ENCODE measurements at places on chromosomes 7 and 10.

- no peak for DNase-seq
Measured at GRCh38 chr10:108545921-108546320, 1377.4 kb downstream of the XPNPEP1 start.

GRCh38 chr7:54664235-54665228, 94.5 kb downstream of the SEC61G start:
- DNase-seq = peak; percentile 11

DNA sequence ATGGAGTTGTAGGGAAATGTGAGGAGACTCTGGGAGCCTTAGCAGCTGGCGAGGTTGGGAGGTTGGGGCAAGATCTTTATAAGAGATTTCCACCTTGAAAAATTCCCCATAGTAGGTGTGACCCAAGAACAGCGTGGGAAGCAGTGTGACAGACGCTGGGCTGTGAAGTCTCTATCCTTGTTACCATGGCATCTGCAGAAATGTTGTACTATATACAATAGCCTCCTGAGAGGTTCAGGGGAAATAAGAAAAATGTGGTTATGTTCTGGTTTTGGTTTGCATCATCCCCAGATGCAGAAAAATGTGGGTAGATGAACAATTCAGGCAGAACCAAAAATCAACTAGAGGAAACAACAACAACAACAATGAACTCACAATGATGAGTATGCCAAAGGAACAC, 498.6 kb downstream of the SH2D4B start:
- DNase-seq = peak; percentile 71

GRCh38 chr10:110162741-110163145, 44.7 kb upstream of the MXI1 start:
- DNase-seq = no peak

- no peak for DNase-seq
Measured at GRCh38 chr10:19310066-19310465, 261.5 kb downstream of the MALRD1 start.

DNA sequence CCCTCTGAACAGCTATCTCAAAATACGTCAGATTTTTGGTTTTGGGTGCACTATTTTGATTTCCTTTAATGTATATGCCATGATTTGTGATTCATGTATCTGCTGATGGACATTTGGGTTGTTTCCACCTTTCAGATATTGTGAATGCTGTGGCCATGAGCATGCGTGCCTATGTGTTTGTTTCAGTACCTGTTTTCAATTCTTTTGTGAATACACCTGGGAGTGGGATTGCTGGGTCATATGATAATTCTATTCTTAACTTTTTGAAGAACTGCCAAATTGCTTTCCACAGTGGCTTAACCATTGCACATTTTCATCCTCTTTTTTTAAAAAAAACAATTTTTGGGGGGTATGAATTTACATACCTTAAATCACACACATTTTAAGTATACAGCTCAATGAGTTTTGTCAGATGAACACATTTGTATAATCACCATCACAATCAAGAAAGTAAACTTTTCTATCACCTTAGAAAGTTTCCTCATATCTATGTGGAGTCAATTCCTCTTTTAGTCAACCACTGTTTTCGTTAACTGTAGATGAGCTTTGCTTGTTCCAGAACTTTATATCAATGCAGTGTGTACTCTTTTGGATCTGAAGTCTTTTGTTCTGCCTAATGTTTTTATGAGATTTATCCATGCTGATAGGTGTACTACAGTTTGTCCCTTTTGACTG, 36.9 kb downstream of the CYP26A1 start:
- peak; percentile 22 for DNase-seq

DNA sequence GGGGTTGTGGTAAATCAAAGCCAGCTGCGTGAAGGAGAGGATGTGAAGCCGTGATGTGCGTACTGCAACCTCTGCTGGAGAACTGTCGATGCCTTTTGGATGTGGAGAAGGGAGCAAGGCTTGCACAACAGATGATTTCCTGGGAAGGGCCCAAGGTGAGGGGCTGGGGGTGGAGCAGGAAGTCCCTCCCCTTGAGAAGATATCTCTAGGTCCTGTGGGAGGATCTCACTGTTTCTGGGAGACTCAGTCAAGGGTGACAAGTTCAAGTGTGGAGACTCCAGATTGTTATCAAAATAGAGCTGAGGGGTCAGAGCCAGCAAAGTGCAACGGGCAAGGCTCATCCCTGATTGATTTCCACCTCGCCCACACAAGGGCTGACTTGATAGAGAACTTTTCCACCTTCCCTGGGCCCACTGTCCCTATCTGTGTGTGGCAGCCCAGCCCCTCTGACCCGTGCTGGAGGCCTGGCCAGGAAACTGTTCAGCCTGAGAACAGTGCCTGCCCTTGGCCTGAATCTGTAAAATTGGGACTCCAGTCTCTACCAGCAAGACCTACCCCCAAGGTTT, 55.0 kb downstream of the COL13A1 start:
- DNase-seq = no peak

DNA sequence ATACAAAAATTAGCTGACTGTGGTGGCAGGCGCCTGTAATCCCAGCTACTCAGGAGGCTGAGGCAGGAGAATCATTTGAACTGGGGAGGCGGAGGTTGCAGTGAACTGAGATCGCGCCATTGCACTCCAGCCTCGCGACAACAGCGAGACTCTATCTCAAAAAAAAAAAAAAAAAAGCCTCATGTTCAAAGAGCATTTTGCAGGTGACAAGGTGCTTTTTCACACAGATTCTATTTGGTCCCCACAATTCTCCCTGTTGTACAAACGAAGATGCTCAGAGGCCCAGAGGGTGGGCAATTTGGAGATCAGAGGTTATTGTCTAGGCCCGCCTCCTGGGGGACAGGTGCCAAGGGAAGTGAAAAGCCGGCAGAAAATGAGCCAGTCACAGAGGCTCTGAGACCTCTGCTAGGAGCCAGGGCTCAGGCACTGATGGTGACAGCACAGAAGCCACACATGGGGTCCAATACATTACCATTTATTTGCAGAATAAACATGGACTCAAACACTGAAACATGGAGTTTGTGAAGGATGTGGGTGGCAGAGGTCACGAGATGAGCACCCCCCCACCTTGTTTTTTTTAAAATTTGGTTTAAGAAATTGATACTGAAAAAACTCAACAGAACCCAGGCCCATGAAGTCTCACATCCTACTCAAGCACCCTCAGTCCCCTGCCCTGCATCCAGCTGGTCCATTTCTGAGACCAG, 882 bp upstream of the GAL3ST4 start:
- no peak for DNase-seq

DNA sequence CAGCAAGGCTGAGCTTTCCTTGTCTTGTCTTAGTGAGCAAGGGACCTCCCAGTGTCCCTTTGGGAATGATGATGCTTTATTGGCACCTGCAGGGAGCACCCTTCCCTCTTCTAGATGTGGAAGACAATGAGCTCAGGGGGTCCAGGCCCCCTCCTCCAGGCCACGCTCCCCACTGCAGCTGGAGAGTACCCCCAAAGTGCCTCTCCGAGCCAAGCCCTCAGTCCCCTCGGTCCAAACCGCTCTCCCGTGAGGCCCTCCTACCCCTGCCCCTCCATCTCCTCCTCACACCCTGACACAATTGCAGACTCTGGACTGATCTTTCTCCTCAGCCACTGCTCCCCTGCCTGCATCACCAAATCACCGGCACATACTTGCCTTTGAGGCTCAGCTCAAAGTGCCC, 16.7 kb downstream of the RBP3 start:
- no peak for DNase-seq

GRCh38 chr10:62430881-62431280, 56.7 kb downstream of the ZNF365 start:
- DNase-seq = no peak

- no peak for DNase-seq
Measured at GRCh38 chr10:80487421-80487785, 33.3 kb downstream of the TSPAN14 start.

- DNase-seq = no peak
Measured at GRCh38 chr7:149785402-149785801, 12.0 kb upstream of the ZNF467 start.

DNA sequence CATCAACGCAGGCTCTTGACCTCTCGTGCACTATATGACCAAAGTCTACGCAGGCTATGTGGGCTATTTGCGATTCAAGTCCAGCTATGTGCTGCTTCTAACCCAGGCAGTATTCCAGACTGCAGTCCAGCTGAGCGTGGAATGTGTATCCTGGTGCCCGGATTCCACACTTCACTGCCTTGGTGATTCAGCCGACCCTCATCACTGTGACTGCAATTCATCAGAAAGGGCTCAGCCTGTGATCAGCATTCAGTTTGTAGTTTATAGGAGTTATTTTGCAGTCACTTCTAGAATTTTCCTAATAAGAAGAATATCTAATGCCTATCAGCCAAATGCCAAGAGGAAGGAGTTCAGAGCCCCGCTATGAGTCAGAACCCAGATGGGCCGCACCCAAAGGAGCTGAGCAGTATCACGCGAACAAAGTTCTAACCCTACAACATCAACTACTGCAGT, 119.8 kb upstream of the LANCL2 start:
- DNase-seq = no peak

DNA sequence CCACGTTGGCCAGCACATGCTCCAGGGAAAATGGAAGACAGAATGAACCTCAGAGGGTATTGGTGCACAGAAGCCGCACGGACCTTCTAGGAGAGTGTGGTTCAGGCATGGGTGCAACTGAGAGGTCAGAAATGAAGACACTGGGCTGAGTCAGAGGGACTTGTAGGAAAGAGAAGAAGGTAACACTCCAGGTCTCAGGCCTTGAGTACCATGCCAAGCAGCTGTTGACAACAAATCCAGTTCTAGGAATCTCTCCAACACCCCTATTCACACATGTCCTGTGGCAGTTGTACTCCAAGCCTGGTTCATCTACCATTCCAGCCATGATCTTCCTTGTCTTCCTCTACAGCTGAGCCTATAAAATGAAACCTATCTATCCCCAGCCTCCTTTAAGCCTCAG, 251.6 kb downstream of the USP6NL start:
- DNase-seq = no peak

GRCh38 chr7:134660961-134661376, 14.3 kb downstream of the BPGM start:
- DNase-seq = no peak
